AG10803 (cell line): ENCODE measurements at places on chromosomes 3 and 15.

GRCh38 chr15:39599871-39600270 is 19.0 kb downstream of the THBS1 start:
- peak; percentile 75 for DNase-seq

DNA sequence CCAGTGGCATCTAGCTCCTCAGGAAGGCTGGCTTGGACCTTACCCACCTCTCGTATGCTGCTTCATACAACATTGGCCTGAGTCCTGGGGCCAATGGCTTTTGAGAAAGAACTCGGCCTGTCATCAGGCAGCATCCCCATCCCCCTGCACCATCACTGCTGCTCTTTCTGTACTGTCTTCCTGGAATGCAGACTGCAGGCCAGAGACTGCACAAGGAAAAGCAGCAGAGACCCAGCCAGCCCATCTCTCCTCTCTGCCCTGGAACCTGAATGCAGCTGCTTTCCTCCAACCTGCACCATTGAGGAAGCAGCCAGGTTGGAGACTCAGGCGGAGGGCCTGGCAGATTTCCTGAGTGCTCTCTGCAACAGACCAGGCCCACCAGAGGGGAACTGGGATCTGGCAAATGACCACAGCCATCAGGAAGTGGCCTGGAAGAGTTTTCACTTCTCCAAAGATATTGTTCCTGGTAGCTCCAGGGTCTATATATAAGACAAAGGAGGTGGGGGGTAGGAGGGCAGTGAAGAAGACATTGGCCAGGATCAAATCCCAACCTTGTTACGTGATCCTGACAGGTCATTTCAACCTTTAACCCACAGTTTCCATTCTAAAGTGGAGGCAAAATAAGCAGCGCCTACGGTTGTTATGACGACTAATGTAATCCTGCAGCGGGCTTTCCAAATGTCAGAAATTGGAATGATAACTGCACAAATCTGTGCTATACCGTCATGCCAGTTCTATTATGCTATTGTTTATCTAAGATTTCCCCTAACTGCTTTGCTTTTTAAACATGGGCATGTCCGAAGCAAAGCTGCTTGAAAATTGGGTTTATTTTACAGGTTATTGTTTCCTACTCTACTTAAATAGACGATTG is 24.4 kb upstream of the RAB7A start:
- DNase-seq, result no peak

DNA sequence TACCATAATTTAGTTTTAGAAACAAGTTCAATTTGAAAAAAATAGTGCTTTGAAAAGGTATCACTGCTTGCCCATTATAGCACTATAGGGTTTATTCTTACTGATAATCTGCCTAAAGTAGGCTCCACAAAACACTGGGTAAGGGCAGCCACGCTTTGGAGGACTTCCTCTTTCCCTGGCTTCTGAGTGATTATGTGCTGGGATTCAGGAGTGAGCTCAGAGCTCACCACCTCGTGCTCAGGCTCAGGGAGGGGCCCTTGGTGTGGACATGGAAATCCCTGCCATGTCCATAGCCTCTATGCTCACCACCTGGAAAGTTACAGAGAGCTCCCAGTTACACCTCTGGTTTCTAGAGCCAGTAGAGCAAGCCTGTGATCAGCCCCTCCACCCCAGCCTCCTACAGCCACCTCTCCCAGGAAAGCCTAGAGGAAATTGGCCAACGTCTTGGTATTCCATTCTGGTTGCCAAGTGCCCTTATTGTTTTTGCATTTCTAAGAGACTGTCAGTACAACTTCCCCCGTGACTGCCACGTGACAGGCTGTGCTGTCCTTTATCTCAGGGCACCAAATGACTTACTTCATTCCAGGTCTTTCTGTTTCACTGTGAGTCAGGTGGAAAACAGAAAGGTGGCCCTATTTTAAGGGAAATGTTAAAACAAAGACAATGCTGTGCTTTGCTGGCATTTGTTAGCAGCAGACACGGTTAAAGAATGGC is 316.0 kb downstream of the RORA start:
- DNase-seq, result no peak

GRCh38 chr3:50237133-50237651 is 1.2 kb downstream of the GNAI2 start:
- peak; percentile 64 for DNase-seq
